SHP77 treated with DMSO at 0.1 percent for 48 hours (cell line): ENCODE measurements at places on chromosomes 16 and 17.
A peak's percentile ranks its signal among the peaks of the same experiment; 100 is the strongest.

GRCh38 chr17:76727745-76728456 lies 1.3 kb downstream of the METTL23 start:
- no peak for DNase-seq

DNA sequence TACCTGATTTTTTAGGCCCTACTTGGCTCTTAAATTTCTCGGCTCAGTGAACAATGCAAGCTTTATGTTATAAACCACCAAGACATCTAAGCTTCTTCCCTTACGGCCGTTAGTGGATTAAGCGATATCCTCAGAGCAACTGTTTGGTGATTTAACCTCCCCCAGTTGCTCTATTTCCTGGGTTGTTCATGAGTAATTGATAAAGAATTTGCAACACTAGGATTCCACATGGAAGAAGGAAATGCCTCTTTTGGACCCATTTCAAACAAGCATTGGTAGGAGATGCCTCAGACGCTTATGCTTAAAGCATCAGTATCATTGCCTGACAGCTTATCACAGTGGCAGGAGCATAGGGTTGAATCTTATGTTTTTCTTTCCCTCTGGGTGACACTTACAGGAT lies 65.3 kb downstream of the RBFOX1 start:
- no peak for DNase-seq

GRCh38 chr16:2081201-2082084 lies 33.7 kb downstream of the TSC2 start:
- no peak for DNase-seq

- DNase-seq, result peak; percentile 46
Observed at GRCh38 chr16:78770353-78771091, 671.1 kb downstream of the WWOX start.

- no peak for DNase-seq
Observed at GRCh38 chr17:37182786-37183465, 192.9 kb upstream of the C17orf78 start.

DNA sequence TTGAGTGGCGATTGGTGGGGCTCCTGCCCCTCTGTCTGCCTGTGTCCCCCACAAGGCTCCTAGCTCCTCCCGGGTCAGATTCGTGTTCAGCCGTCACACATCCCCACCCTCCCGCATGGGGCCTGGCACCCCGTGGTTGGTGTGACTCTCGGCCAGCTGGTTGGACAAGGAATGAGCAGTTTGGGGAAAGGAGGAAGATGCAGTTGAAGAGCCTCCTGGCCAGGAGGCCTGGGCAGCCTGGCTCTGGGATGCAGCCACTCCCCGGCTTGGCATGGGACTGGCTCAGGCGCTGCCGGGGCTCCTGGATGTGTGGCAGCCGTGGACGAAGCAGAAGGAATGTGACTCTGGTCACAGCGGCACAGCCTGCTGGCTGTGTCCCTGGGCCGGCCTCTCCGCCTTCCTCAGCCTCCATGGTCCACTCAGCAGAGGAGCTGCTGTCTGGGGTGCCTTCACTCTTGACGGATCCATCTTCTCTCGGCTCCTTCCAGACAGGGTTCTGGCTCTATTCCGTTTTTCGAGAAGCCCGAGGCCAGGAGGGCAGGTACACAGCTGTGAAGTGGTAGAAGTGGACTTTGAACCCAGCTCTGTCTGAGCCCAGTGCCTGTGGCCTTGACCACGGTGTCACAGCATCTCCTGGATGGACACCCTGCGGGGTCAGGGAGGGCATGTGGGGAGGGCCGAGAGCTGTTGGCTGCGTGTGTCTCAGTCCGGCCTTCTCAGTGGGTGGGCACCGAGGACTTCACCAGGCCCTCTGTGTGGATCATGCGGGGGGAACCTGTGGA lies 2.1 kb downstream of the TRAF7 start:
- no peak for DNase-seq

GRCh38 chr16:62954144-62955032 lies 918.1 kb upstream of the CDH8 start:
- DNase-seq, result no peak
